Ovary (tissue), 10 donors: ENCODE measurements at places on chromosomes 16 and 17. TPM values are rescaled to one million over a fixed set of nuclear protein-coding genes. Genes with fewer than 3 reads are reported as not detected.

CCDC40 gene
- polyA plus RNA-seq: 1.5 TPM

CCL4L2 gene
- polyA plus RNA-seq: 1.7 TPM

DHX40 gene
- 44.9 TPM for polyA plus RNA-seq

NLK gene
- polyA plus RNA-seq: 7.3 TPM

EPN3 gene
- polyA plus RNA-seq: 6.2 TPM

CD300C gene
- 0.40 TPM for polyA plus RNA-seq

EIF3CL gene
- polyA plus RNA-seq: 65.1 TPM

RBFOX1 gene
- polyA plus RNA-seq: 0.68 TPM

USP43 gene
- 0.18 TPM for polyA plus RNA-seq

GRCh38 chr16:69486272-69486671 is 61.9 kb downstream of the CYB5B start:
- DNase-seq: no peak
- no peaks in the 10 kb centered on the region for H3K36me3 ChIP-seq
- H3K4me1 ChIP-seq: no peaks in the 10 kb centered on the region
- no peak overlapping the region for H3K4me3 ChIP-seq
- H3K27me3 ChIP-seq: no peaks in the 10 kb centered on the region

DNA sequence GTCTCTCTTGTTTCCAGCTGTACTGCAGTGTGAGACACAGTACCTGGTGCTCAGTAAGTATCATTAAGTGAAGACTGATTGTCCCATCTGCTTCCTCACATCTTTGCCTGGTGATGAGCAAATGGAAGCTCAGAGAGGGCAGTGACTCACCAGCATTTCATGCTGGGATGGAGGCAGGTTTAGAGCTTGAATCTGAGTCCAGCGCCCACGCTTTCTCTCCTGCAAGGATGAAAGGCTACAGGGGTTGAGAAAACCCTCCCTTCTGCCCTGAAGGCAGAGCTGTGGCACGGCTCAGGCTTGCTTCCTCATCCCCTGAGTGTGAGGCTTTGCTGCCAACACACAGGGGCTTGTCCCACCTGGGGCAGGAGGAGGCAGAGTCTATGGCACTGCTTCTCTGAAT is 1.5 kb upstream of the RNF112 start:
- H3K4me1 ChIP-seq: no peaks in the 10 kb centered on the region
- no peak overlapping the region for H3K27ac ChIP-seq
- DNase-seq: no peak
- H3K36me3 ChIP-seq: no peaks in the 10 kb centered on the region
- H3K27me3 ChIP-seq: no peaks in the 10 kb centered on the region

- H3K4me3 ChIP-seq: no peak overlapping the region
- DNase-seq: no peak
- H3K27ac ChIP-seq: no peak overlapping the region
- no peaks in the 10 kb centered on the region for H3K4me1 ChIP-seq
- no peaks in the 10 kb centered on the region for H3K36me3 ChIP-seq
These were observed 59.3 kb downstream of the PRKCB start for GRCh38 chr16:23895052-23895451.

GRCh38 chr16:17544785-17545184 is 74.0 kb upstream of the XYLT1 start:
- no peaks in the 10 kb centered on the region for H3K27me3 ChIP-seq
- no peak overlapping the region for H3K4me3 ChIP-seq
- no peak overlapping the region for H3K27ac ChIP-seq
- H3K4me1 ChIP-seq: no peaks in the 10 kb centered on the region
- H3K36me3 ChIP-seq: no peaks in the 10 kb centered on the region
- no peak for DNase-seq

GRCh38 chr17:36791150-36791941 is 145.9 kb upstream of the LHX1 start:
- no peaks in the 10 kb centered on the region for H3K4me1 ChIP-seq
- no peak overlapping the region for H3K27ac ChIP-seq
- H3K4me3 ChIP-seq: no peak overlapping the region

DNA sequence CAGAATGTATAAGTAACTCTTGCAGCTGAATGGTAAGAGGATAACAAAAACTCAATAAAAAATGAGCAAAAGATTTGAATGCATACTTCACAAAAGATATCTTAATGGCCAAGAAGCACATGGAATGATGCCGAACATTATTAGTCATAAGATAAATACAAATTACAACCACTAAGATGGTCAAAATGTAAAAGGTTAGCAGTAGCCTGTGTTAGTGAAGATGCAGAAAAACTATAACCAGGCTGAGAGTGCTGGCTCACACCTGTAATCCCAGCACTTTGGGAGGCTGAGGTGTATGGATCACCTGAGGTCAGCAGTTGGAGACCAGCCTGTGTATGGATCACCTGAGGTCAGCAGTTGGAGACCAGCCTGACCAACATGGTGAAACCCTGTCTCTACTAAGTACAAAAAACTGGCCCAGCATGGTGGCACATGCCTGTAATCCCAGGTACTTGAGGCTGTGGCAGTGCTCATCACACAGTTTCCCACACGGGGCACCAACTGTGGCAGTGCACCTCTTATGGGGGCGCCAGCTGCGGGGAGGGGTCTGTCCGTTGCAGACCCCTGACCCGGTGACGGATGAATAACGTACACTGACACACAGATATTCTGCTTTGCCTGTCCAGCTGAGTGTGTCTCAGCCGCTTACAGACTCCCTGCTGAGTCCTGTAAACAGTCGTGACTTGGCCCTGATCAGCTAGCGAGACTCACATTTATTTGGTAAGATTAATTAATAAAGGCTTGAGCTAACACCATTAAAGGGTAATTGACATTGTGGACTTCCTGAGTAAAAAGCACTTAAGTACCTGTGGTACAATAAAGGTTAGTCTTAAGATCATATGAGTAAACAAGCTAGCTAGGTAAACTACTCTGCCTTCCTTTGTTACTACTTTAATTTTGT is 45.7 kb upstream of the FAM20A start:
- DNase-seq: no peak
- no peaks in the 10 kb centered on the region for H3K36me3 ChIP-seq
- peaks cover 2% of the 10 kb centered on the region for H3K27me3 ChIP-seq
- H3K27ac ChIP-seq: no peak overlapping the region

DNA sequence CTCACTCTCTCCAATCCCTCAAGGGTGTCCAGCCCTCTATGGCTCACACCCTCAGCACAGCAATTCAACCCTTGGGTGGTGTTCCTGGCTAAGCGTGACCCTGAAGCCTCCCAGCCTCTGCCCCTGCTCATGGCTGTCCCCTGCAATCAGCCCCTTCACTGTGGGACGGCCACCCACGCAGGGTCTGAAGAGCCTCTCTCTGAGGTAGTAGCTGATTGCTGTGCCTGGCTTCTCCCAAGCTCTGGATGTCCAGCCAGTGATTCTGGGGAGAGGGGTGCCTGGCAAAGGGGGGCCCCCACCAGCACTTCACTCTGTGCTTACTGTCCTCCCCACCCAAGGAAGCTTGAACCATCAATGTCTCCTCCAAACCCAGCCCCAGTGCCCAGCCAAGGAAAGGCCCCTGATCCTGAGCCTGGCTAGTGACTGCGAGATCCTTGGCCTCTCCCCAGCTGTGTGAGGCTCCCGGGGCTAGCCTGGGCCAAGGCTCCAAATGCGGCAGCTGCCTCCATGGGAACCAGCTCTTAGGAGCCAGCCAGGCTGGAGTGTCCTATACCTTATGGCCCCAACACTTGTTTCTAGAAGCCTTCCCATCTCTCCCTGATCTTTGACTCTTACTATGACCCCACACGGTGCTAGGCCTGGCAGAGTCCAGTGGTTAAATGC is 9.9 kb downstream of the MTSS2 start:
- no peak overlapping the region for H3K27ac ChIP-seq
- H3K27me3 ChIP-seq: no peaks in the 10 kb centered on the region
- peak; percentile 14 for DNase-seq

DNA sequence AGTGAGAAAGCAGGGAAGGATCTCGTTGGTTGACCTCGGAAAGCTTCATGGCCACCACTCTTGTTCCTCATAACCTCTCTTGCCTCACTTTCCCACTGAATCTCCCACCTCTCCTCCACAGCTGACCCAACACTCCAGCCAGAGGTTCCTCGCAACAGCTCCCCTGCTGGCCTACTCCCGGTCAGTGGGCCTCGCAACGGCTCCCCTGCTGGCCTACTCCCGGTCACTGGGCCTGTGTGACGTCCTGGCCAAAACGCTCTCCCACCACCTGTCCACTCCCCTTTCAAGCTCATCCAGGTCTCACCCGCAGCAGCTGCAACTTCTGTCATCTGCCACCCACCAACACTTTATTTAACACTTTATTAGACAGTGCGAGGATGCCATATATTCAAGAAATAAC is 149.1 kb downstream of the VPS53 start:
- no peak overlapping the region for H3K27ac ChIP-seq
- no peaks in the 10 kb centered on the region for H3K27me3 ChIP-seq
- H3K4me3 ChIP-seq: no peak overlapping the region
- DNase-seq: no peak
- no peaks in the 10 kb centered on the region for H3K36me3 ChIP-seq
- H3K4me1 ChIP-seq: no peaks in the 10 kb centered on the region

GRCh38 chr16:55479430-55480140 is 587 bp downstream of the MMP2 start:
- peaks cover 4% of the 10 kb centered on the region for H3K4me1 ChIP-seq
- peak; percentile 58 for DNase-seq
- H3K27ac ChIP-seq: peak overlapping the region; percentile 83
- no peaks in the 10 kb centered on the region for H3K36me3 ChIP-seq
- H3K27me3 ChIP-seq: no peaks in the 10 kb centered on the region

DNA sequence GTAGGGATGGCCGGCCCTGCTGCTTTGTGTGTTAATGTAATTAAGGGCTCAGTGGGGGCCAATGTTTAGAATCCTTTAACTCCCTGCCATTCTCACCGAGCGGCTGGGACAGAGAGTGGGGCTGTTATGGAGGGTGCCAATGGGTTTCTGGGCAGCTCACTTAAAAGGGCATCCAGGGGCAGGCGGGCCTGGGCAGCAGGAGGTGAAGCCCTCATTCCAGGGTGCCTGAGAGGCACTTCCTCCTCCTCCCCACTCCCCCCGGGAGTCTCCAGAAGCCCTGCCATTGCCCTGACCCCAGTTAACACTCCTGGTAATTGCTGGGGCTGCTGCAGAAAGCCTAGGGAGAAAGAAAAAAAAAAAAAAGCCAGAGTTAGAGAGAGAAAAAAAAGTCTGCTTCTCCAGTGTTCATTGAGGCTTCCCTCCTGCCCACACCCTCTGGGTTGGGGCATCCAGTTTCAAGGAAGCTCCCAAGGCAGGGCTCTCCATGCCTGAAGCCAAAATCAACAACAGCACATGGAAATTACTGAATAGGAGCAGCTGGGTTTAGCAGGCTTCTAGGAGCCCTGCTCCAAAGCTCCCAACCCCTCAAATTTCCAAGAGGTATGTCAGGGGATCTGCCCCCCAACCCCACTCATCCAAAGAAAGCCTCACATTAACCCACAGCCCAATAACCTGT is 28.0 kb downstream of the CUEDC1 start:
- no peak for DNase-seq
- no peaks in the 10 kb centered on the region for H3K27me3 ChIP-seq
- no peaks in the 10 kb centered on the region for H3K4me1 ChIP-seq

GRCh38 chr16:69411064-69411985 is 13.1 kb upstream of the CYB5B start:
- DNase-seq: no peak
- no peaks in the 10 kb centered on the region for H3K27me3 ChIP-seq
- H3K4me3 ChIP-seq: no peak overlapping the region
- H3K36me3 ChIP-seq: no peaks in the 10 kb centered on the region
- H3K27ac ChIP-seq: no peak overlapping the region

DNA sequence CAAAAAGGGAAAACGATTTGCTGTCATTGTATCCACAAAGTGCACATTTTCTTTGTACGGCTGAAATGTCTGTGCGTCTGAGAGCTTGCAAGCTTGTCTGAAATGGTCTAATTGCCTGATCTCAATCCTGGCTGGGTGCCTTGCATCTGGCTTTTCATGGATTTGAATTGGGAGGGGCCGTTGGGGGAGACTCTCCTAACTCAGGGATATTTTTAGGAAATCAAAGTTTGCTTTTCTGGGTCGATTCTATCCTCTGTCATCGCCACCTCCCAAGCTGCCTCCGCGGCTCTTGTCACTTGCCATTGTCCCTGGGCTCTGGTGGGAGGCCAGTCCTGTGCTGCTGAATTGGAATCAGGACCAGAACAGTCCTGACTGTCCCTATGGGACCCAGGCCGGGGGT is 33.3 kb upstream of the MGAT5B start:
- no peaks in the 10 kb centered on the region for H3K36me3 ChIP-seq
- H3K4me1 ChIP-seq: peaks cover 2% of the 10 kb centered on the region
- H3K4me3 ChIP-seq: no peak overlapping the region

DNA sequence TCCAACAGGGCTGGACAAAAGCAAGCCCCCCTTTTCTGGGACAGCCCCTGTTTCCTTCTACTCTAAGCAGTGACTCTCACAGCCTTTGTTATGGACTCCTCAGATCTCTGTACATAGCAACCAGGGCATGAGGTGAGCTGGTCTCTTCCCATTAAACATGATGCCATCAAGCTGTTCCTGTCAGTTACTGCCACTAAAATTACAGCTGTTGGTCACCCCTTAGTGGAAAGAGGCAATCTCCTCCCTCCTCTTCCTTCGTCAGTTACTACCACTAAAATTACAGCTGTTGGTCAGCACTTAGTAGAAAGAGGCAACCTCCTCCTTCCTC is 95.2 kb upstream of the SMIM36 start:
- no peak overlapping the region for H3K27ac ChIP-seq
- H3K4me3 ChIP-seq: no peak overlapping the region
- no peak for DNase-seq

GRCh38 chr16:30983289-30983889 is 1.6 kb upstream of the HSD3B7 start:
- no peaks in the 10 kb centered on the region for H3K27me3 ChIP-seq
- DNase-seq: no peak
- no peak overlapping the region for H3K27ac ChIP-seq
- H3K4me1 ChIP-seq: peaks cover 8% of the 10 kb centered on the region
- H3K4me3 ChIP-seq: no peak overlapping the region

DNA sequence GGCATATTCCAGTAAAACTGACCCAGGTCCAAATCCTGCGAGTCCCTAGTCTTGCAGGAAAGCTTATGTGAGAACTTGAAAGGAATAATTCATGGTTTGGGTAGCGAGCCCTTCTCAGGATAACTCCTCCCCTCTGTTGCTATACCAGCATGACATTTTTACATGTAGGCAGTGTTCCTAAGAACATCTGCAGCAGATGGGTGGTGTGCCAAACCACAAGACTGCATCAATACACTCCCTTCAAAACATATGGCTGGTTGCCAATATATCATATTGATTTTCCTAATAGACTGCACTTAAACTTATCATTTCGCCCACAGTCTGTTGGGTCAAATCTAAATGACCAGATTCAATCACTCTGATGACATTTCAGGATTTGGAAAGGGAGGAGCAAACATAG is 19.9 kb downstream of the PSME3IP1 start:
- H3K4me3 ChIP-seq: no peak overlapping the region
- no peaks in the 10 kb centered on the region for H3K4me1 ChIP-seq
- no peaks in the 10 kb centered on the region for H3K36me3 ChIP-seq
- DNase-seq: no peak

- H3K36me3 ChIP-seq: no peaks in the 10 kb centered on the region
- no peak overlapping the region for H3K27ac ChIP-seq
- no peaks in the 10 kb centered on the region for H3K4me1 ChIP-seq
These were observed 1.1 kb upstream of the C16orf90 start for GRCh38 chr16:3496386-3496785.

DNA sequence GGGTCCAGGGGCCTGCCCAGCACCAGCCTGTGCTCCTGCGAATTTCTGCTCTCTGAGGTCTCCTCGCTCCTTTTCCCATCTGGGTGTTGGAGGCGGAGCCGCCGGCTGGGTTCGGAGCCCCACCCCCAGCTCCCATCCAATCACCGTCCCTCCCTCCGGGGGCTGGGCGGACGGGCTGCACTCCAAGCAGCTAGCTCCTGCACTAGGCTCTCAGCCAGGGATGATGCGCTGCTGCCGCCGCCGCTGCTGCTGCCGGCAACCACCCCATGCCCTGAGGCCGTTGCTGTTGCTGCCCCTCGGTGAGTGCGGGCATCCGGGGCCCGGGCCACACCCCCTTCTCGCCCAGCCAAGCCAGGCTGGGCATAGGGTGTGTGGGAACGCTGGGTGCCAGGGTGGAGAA is at the start of gene NRN1L:
Gene NRN1L, plus strand, starts transcription at position 202 of the 400 bp plus-strand sequence. Its CDS starts 19 bp downstream, at position 221.
- peaks cover 6% of the 10 kb centered on the region for H3K4me1 ChIP-seq
- H3K27me3 ChIP-seq: no peaks in the 10 kb centered on the region
- DNase-seq: peak; percentile 96
